ENCODE measurements at places on chromosomes 5 and 9.

DNA sequence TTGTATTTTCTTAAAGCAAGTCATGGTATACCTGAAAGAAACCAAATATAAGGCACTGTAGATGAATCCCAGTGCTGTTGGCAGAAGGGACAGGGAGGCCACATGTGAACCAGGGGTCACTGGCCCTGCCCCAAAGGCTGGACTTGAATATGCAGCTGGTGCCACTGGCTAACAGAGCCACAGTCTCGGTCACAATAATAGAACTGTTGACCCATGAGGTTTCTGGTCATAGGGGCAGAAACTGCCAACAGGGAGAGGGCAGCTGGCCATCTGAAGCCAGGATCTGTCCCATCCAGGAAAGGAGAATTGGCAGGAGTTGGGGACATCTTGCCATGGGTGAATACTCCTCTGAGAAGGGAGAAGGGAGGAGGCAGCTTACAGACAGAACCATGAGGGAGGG is 31.9 kb downstream of the PALM2AKAP2 start:
- DNase-seq = no peak

DNA sequence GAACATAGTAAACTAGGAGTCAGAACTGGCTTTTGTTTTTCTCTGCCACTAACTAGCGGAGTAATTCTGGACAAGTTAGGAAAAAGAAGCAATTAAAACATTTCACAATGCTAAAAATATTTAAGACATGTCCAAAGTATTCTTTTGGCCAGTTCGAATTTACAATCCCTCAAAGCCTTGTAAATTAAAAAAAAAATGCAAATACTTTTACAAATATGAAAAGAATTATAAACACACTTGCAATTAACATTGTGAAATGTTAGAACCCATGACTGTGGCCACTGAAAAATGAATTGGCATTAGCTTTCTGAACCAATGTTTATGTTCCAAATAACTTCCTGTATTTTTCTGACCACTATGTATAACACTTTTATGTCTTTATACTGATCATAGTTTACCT is 2.2 kb downstream of the RAD1 start:
- DNase-seq = no peak

GRCh38 chr9:133048595-133048994 is 13.2 kb upstream of the CEL start:
- no peak for DNase-seq

- peak; percentile 12 for DNase-seq
Observed at GRCh38 chr9:17531642-17532254, 47.1 kb upstream of the SH3GL2 start.

GRCh38 chr9:89538871-89539270 is 41.0 kb upstream of the SEMA4D start:
- no peak for DNase-seq

GRCh38 chr5:159864885-159865691 is 51.2 kb upstream of the ADRA1B start:
- DNase-seq = peak; percentile 17

DNA sequence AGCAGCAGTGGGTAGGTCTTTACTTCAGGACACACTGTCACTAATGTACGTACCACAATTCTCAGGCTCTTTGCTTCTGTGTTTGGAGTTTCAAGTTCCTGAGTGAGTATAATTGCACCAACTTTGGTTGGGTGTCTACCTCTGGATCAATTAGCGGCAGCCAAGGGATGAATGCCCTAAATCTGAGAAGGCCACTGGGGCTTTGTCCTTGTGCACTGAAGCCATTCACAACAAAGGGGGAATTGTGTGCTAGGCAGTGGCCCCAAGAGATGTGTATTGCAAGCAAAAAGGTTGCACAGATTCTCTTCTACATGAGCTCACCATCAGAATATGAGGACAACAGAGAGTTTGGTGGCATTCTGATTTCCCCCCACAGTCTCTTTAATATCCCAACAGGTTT is 3.9 kb upstream of the PHF24 start:
- no peak for DNase-seq

- no peak for DNase-seq
Observed at GRCh38 chr9:120846251-120846889, 3.6 kb upstream of the PSMD5 start.

GRCh38 chr5:61371474-61371873 is 39.4 kb downstream of the ZSWIM6 start:
- no peak for DNase-seq

DNA sequence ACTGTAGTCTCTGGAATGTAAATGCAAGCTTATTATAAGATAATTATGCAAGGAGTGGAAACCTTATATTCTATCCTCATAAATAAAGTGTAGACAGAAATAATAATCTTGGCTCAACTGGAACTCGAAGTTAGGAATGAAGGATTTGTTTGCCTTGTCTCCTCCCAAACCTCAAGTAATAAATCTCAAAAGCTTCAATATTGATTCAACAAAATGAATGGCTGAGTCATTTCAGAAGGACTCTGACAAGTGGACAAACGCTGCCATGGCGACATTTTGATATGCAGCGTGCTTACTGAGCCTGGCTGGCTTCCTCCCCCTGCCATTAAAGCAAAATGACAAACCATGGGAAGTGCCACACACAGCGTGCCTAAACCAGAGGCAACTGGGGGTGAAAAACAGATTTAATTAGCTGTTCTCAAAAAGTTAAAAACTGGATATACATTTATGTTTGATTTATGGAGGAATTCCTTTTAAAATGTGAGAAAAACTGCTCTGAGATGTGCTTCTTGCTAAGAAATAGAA is 10.5 kb upstream of the ADGRV1 start:
- no peak for DNase-seq

DNA sequence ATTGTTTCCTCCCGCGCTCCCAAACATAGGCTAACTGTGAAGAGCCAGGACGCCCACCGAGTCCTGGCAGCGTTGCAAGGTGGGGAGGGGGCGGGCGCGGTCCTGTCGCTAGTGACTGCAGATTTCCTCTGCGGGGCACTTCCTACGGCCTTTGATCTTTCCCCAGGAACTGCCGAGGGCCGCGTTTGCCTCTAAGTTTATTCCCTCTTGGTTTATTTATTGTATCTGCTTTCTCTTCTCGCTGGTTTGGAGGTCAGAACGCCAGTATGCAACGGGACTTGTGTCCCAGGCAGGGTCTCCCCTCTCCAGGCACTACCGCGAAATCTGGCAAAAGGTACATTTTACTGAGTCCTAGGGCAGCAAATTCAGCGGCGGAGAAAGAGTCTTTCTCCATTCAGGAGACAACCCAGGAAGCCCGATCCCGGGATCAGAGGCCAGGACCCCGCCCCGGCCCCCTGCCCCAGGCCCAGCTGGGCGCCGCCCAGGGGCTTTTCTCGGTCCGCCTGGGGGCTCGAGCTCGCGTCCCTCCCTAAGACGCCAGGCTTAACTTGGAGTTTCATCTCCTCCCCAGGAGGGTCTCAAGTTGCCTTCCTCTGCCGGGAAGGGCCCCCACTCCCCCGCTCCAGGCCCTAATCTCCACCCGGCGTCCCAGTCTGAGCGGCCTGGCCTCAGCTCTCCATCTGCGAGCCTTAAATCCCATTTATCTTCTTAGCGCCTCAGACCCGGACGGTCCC is 884 bp upstream of the EGFLAM start:
- DNase-seq = no peak

DNA sequence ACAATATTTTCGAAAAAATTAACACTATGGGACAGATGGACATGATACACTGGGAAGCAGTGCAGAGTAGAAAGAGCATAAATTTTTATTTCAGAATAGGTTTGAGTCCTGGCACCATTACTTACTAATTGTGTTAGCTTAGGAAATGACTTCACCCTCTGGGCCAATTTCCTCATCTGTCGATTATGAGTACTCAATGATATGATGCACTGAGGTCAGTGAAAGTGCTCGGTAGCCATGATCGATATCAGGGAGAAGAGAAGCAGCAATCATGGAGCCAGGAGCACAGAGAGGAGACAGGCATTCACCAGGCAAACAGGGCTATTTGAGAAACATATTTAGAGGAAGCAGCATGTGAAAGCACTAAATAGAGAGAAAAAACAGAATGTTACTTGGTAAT is 29.4 kb downstream of the NR6A1 start:
- DNase-seq = no peak

GRCh38 chr9:111904891-111905291 is 8.3 kb downstream of the UGCG start:
- DNase-seq = no peak

DNA sequence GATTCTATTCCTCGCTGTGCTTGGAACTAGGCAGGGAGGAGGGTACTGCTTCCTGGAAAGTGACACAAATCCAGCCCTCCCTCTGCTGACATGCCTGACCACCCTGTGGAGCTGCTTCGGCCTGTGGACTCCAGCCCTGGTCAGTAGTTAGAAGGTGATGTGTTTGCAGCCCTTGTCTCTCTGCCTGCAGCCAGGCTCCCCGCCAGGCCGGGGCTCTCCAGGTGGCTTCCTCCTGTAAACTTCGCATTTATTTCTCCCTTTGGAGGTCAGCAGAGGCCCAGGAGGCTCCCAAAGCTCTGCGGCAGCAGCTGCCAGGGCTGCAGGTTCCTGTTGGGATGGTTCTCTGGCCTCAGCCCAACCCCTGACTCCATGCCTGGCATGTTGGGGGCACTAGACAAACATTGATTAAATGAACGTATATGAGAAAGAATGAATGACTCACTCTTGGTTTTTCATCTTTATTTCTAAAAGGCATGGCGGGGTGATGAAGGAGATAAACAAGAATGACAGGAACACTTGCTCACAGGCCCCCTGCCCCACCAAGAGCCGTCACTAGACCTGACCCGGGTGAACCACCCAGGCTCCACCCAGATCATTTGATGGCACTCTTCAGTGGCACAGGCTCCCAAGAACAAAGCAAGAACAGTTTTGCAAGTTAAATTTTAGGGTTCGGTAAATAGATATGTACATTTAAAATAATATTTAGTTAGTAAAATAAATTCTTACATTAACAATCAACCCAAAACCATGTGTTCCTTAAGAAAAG is 8.4 kb upstream of the IRX2 start:
- no peak for DNase-seq

DNA sequence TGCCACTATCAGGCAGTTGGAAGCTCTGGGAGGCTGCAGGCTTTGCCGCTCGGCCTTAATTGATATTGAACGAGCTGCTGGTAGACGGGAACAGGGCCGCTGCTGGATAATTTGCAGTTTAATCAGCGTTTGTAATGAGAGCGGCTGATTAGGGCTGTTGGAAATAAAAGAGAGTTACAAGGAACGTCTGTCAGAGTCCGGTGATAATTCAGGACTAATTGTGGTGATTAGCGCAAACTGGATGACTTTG is 68.2 kb upstream of the TBCA start:
- no peak for DNase-seq

DNA sequence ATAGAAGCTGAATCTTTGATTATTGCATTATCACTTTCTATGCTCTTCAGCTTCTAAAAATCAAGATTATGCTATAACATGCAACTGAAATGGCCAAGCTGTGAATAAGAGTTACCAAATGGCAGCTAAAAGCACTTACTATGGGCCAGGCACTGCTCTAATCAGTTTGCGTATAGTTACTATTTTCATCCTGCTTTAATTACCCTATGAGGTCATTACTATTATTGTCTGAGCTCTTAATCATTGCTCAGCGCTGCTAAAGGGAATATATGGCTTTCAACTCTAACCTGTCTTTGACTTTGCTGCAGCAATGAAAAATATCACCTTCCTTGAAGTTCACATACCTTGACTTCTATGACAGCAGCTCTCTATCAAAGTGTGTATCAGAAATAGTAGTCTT is 210.8 kb downstream of the TRPM3 start:
- DNase-seq = no peak

GRCh38 chr5:130885691-130886090 is 279.4 kb downstream of the HINT1 start:
- DNase-seq = no peak

DNA sequence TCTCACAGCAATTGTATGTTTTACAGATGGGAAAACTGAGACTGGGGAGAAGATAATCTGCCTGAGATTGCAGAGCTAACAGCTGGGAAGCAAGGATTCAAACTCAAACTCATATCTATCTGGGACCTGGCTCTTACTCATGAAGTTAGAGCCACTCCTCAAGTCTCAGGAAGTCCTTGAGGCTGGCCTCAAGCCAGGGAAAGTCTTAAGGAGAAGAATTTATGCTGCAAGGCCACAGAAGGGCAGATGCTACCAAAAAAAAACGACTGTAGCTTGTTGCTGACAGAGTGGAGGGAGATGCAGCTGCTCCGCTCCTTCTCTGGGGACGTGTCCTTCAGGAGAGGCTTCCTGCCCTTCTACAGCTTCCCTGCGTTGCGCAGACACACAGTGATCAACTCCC is 39.8 kb downstream of the BARHL1 start:
- no peak for DNase-seq

DNA sequence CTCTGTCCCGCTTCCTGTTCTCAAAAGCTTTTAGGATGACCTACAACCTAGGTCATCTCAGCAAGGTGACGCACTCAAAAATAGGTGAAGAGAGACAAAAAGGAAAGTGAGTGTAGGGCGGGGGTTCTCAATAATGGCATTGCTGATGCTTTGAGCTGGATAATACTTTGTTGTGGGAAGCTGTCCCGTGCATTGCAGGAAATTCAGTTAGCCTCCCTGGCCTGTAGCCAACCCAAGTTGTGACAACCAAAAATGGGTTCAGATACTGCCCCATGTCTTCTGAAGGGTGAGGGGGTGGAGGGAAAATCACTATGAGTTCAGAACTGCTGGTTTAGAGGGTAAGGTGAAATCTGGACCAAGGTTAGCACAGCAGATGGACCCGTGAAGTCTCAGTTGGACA is 151.4 kb downstream of the MAST4 start:
- DNase-seq = no peak

DNA sequence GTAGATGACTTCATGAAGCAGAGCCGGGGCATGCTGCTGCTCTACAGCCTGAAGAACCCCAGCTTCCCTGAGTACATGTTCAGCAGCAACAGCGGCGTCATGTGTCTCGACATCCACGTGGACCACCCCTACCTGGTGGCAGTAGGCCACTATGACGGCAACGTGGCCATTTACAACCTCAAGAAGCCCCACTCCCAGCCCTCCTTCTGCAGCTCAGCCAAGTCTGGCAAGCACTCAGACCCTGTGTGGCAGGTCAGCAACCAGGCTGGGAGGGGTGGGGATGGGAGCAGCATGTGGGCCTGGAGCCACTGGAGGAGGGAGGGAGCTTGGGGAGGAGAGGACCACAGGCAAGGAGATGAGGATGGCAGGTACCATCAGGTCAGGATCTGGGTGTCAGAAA is 16.2 kb downstream of the ENHO start:
- no peak for DNase-seq
